ENCODE measurements at places on chromosomes 7 and 10.

DNA sequence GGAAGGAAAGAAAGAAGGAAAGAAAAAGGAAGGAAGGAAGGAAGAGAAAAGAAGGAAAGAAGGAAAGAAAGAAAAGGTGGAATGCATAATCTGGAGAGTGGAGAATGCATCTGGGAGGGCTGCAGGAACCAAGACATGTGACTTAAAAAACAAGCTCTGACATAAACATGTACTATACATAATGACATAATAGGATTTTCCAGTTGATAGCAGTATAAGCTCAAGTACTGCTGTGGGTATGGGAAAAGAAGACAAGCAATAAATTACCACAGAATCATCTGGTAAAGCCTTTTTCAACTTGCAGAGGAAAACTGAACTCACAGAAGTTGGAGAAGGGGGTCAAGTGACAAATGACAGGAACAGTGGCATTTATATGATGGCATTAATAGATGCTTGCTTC, 345.9 kb downstream of the PLXDC2 start:
- DNase-seq: no peak

DNA sequence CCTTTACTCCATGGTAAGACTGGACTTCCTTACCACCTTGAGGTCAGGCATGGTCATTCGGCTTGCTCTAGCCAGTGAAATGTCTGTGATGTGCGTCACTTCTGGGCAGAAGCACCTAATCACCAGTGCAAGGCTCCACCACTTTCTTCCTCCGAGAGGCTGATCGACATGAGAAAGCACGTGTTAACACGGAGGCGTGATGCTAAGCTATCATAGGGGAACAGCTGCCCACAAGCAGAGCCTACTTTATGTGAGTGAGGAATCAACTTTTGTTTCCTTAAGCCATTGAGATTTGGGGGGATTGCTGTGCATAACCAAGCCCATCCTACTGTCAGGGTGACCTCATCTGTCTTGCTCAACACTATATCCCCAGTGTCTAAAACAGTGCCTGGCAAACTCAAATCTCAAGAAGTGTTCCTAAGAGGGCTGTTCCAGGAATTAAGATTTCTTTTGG, 23.1 kb upstream of the SAR1A start:
- no peak for DNase-seq

DNA sequence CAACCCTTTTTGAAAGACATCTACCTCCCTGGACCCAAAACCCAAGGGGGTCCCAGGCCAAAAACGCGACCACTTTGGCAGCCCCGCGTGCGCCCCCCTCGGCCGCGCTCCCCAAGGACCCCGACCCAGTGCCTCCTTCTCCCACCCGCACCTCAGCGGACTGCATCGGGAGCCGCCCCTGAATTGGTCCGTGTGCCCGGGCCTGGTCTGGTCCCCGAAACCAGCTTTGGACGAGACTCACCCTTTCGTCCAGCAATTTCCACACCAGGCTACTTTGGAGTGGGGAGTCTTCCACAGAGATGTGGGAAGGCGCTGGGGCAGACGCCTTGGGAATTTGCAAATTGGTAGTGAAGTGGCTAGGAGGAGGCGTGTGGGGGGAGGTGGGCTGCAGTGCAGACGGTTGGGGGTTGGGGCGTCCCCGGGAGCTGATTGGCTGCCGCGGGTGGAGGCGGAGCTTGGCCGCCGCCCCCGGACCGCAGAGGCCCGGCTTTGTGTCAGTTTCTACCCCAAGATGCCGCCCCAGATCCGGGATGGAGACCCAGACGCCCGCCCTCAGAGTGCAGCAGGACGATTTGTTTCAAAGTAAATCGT, 16.9 kb downstream of the TCAF1 start:
- peak; percentile 22 for DNase-seq

DNA sequence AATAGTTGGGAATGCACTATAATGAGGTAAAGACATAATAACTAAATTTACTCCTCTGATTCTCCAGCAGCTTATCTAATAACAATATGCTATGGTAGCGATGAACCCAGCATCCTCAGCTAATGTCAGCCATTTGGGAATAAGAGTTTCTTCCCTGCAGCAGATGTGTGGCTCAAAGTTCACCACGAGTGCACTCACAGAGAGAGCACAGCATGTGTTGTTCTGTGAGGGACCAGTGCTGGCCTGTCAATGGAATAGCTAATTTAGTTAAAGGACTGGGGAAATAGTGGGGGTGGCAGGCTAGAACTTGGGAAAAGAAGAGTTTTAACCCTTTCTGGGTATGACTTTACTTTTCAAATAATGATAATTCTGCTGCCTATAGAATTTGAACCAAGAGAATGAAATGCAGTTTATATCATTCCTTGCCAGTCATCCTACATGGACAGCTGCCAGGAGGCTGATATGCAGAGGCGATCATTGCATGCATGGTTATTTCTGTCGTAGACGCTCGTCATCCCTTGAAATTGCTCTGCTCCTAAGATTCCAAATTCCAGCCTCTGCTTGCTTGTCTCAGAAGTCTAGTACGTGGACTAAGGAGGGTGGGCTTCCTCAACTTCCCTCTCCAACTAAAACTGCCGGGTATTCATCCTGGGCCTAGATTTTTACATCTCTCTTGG, 355.6 kb downstream of the RNLS start:
- no peak for DNase-seq

- DNase-seq: no peak
These were observed 16.4 kb downstream of the PRKRIP1 start for GRCh38 chr7:102412548-102412947.

Data from stimulated activated CD8-positive, alpha-beta memory T cell treated with anti-CD3 and anti-CD28 coated beads, Interleukin-2, amount 100 ng/mL, for 48 hours (primary cell).